Breast epithelium (tissue), 4 donors: ENCODE measurements at places on chromosomes 13 and 19. TPM values are rescaled to one million over a fixed set of nuclear protein-coding genes. Genes with fewer than 3 reads are reported as not detected.

- no peak for DNase-seq
Observed at GRCh38 chr13:41611385-41611784, 154.0 kb downstream of the RGCC start.

DNA sequence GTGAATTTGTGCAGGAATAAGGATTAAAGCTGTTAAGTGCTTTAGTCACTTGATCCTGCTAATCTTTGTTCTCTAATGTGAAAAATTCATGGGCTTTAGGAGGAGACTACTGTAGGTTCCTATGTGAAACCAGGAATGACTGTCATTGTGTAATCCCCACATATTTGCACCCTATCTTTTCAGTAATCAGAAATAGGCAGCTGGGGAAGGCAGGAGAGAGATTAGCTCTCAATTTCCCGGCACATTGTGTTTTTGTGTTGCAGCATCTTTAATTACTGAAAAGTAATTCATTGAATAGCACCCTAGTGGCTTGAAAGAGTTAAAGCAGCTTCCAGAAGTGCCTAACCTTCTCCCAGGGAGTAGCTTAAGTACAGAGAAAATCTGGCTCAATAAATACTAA lies 282.9 kb downstream of the OLFM4 start:
- DNase-seq: no peak

DNA sequence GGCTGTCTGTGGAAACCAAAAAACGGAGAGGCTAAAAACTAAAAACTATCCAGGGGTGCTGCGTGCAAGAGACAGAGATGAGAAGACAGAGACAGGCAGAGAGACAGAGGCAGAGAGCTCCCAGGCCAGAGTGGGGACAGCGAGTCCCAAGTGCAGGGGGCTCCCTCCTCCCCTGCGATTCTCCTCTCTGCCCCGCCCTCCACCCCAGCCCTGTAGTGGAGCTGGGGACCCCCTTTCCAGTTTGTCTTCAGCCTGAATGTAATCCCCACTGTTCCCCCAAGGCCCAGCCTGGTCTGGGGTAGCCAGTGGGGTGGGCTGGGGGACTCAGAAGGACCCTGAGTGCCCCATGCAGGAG lies 2.0 kb downstream of the NFIC start:
- no peak for DNase-seq

- DNase-seq: no peak
Observed at GRCh38 chr19:41612483-41612882, 14.4 kb downstream of the CEACAM4 start.

- DNase-seq: no peak
Observed at GRCh38 chr13:43942286-43942685, 62.6 kb downstream of the LACC1 start.

- no peak for DNase-seq
Observed at GRCh38 chr13:105573136-105573535, 962.3 kb downstream of the EFNB2 start.

- no peak for DNase-seq
Observed at GRCh38 chr19:34662919-34663318, 14.0 kb downstream of the SCGB2B2 start.

- no peak for DNase-seq
Observed at GRCh38 chr13:112892426-112893206, 76.4 kb upstream of the MCF2L start.

GRCh38 chr13:31000889-31001288 lies 68.4 kb downstream of the TEX26 start:
- DNase-seq: no peak

GRCh38 chr13:49395451-49395865 lies 48.4 kb downstream of the CAB39L start:
- no peak for DNase-seq

Gene FCER2
- not detected for total RNA-seq

Gene CD79A
- 2.9 TPM for total RNA-seq

Gene HSPB6
- total RNA-seq: 81.9 TPM

Gene SPACA6
- total RNA-seq: 29.3 TPM

Gene FAM216B
- total RNA-seq: not detected

Gene ZSCAN5C
- not detected for total RNA-seq

Gene CYP2F1
- not detected for total RNA-seq

Gene CBY2
- total RNA-seq: not detected
